ENCODE measurements at places on chromosomes 11 and 22. TPM values are rescaled to one million over a fixed set of nuclear protein-coding genes. Genes with fewer than 3 reads are reported as not detected.

DNA sequence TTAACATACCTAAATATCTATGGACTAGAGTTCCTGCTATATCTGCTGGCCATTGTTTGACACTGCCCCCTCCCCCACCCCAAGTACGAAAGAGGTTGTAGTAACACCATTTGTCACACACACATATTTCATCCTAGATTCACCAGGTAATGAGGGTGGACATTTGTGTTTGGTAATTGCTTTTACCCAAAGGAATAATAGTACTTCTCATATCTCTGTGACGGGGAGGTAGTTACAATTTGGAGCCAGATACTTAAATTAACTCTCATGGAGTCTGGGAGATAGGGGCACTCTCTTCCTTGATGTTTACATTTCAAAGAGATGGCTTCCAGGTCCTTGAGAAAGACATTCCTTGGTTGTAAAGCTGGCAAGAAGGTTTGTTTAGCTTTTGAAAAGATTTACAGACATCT lies 38.7 kb downstream of the REXO2 start:
- no peaks in the 10 kb centered on the region for H3K27me3 ChIP-seq
- no peak overlapping the region for H3K27ac ChIP-seq
- H3K4me1 ChIP-seq, result no peaks in the 10 kb centered on the region

BLID gene
- total RNA-seq, result not detected

GRCh38 chr22:27662359-27663301 lies 138.9 kb downstream of the MN1 start:
- no peak overlapping the region for H3K27ac ChIP-seq
- no peaks in the 10 kb centered on the region for H3K27me3 ChIP-seq
- no peak for DNase-seq

DNA sequence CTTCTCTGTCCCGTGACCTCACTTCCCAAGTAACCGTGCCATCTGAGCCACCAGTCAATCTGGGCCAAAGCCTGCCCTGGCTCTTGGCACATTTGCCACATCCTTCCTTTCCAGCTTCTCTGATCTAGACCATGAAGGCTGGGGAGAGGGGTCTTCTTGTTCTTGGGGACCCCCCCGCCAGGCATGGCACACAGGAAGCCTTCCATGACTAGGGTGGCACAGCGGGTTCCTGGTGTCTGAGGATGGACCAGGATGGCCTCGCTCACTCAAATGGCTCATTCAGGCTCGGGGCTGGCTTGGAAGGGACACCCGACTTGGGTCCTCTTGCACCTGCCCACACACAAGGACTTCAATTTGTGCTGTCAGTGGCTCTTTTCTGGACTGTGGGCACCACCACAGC lies 121.3 kb downstream of the BCR start:
- no peak overlapping the region for H3K27ac ChIP-seq
- no peak overlapping the region for H3K4me3 ChIP-seq
- no peaks in the 10 kb centered on the region for H3K27me3 ChIP-seq
- DNase-seq, result no peak

DNA sequence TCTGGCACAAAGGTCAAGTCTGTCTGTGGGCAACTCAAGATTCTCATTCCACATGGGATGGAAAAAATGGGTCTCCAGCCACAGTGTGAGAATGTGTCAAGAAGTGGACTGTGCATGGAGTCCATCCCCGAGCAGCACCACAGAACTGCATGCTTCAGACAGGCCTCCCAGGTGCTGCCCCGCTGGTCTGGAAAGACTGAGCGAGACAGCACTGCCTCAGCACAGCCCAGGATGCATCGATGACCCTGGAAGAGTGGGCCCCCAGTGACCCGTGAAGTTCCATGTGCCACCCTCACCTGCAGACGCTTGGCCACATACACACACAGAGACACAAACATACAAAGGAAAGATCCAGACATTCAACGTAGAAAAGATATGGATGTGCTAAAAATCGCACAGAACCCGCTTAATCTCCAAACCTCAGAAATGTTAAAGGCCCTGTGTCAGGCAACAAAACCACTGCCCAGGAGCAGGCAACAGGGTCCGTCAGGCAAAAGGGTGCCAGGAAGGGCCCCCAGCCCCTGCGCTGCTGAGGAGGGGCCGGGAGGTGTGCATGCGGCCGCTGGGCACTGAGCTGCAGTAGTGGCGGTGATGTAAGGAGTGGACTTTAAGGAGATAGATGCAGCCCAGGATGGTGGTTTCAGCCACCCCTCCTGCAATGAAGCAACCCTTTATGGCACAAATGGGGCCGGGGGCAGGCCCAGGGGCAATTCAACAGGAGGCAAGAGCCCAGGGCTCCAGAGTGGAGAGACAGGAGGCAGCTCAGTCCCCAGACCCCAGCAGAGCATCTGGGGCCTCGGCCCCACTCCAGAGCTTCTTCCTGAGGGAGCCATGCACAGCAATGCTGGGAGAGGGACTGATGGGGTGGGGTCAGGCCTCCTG lies 84.7 kb downstream of the DGCR2 start:
- peaks cover 57% of the 10 kb centered on the region for H3K36me3 ChIP-seq
- no peak overlapping the region for H3K27ac ChIP-seq
- H3K4me3 ChIP-seq, result no peak overlapping the region
- DNase-seq, result peak; percentile 51
- H3K27me3 ChIP-seq, result no peaks in the 10 kb centered on the region
